ENCODE measurements at places on chromosomes 16 and 17.

- no peak for DNase-seq
Measured at GRCh38 chr17:34798581-34798980, 162.7 kb downstream of the CCT6B start.

GRCh38 chr16:85449191-85449884, 163.8 kb upstream of the GSE1 start:
- DNase-seq = no peak

- DNase-seq = peak; percentile 9
Measured at GRCh38 chr17:81040791-81041337, 5.9 kb downstream of the BAIAP2 start.

GRCh38 chr16:88519240-88519639, 51.0 kb upstream of the ZC3H18 start:
- DNase-seq = no peak

- DNase-seq = no peak
Measured at GRCh38 chr17:7486181-7486580, 2.0 kb downstream of the POLR2A start.

- no peak for DNase-seq
Measured at GRCh38 chr17:34654276-34654880, 75.0 kb downstream of the TMEM132E start.
